ENCODE measurements at places on chromosomes 16 and 17.

- DNase-seq, result no peak
These were observed 12.7 kb downstream of the TERF2IP start for GRCh38 chr16:75660321-75660720.

GRCh38 chr16:5863071-5863606, 765.5 kb upstream of the EEF2KMT start:
- DNase-seq, result no peak

GRCh38 chr17:71667661-71668060, 453.2 kb upstream of the SOX9 start:
- DNase-seq, result no peak

DNA sequence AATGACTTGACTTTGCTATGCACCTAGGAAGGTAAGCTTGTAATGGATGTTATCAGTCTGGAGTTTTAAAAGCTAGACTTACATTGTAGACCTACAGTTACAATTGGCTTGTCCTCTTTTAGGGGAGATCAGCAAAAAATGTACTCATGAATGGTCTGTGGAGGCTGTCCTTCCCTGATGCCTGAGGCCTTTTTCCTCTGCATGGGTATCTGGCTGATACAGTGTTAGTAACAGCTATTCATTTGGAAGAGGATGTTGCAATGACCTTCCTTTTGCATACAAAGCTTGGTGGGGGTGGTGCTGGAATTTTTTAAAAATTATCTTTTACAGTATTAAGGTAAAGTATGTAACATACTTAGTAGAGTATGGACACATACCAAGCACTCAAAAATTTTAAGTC, 525.5 kb downstream of the KIF2B start:
- DNase-seq, result no peak

DNA sequence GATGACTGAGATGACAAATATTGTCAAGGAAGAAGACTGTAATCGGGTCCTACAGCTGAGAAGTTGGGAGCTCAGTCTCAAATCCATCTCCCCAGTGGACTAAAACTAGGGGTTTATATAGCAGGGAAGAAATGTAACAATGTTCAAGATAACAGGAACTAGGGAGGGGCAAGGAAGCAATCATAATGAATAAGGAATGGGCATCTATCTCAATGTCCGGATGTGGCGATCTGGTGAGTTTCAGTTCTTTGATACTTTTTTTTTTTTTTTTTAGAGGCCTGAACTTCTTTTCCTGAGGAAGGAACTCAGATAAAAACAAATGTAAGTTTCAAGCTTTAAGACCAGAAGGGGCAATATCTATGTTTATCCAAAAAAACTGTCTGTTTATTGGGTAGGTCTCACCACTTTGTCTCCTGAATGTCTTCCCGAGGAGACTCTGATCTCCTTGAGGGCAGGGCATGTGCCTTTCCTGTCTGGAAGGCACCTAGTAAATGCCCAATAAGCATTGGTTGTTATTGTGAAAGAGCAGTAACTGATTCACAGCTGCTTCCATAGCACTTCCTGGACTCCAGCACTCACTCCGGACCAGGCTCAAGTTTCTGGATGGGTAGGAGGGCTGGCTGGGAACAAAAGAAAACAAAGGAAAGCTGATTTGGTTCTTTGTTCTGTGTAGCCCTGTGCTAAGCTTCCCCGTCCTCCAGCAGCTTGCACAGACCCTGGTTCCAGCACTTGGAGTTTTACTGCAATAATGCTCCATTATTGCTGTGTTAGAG, 51.9 kb downstream of the MEOX1 start:
- no peak for DNase-seq

DNA sequence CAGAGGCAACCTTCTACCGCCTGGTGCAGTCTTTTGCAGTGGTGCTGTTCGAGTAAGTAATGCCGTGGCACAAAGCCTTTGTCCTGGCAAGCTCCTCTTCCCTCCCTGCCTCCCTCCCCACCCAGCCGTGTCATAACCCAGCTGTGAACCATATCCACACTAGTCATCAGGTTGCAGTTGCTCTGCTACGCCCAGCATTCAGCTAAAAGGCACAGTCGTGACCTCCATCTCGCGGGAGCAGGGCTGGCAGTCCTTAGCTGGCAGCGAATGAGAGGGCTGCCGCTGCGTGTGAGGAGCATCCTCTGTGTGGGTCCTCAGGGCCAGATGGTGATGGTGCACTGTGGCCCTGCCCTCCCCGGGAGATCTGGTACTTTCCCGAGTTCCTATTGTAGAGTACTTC, 39.3 kb downstream of the CIBAR2 start:
- DNase-seq, result no peak

DNA sequence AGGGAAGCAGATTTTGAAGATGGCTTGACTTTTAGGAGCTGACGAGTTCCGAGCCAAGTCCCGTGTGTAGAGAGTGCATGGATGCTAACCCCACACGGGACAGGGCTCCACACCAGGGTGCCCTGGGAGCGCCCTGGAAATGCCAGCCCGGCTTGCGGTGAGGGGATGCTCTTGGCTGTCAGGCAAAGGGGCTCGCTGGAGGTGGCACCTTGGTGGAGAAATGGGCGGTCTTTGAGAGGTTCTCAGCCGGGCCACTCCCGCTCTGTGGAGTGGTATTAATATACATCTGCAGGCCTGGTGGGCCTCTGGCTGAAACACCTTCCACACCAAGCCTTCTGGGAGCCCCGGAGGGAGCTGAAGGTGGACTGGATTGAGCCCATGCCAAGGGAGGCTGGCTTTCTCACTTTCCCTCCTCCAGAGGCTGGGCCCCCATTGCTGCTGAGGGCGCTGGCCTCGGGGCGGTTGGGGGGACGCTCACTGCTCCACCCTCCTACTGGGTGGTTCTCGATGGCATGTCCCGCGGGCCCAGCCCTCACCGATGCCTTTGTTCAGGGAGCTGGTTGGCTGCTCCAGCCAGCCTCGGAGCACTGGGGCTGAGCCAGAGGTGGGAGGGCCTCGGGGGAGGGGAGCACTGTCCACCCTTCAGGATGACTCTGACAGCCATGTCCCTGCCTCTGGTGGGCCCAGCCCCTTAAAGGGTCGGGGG, 210.3 kb downstream of the NTN1 start:
- no peak for DNase-seq

GRCh38 chr16:10791048-10791447, 27.5 kb downstream of the TVP23A start:
- no peak for DNase-seq

DNA sequence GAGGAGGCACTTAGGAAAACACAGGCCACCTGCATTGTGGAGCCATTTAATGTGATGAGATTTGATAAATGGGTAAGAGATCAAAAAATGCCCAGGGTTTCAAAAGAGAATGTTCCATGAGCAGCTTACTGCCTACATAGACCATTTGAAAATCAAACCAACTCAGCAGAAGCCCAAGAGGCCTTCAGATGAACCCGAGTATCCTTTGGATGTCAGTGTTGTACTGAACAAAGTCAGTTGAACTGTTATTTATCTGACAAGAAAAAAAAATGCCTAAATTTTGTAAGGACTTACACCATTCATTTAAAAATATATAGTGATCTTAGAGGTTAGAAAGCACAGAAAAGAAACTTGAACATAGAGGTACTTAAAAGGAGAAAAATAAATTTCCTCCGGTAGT, 381.7 kb downstream of the ZFHX3 start:
- DNase-seq, result no peak

GRCh38 chr17:44448412-44448811, 54.8 kb downstream of the GPATCH8 start:
- no peak for DNase-seq

DNA sequence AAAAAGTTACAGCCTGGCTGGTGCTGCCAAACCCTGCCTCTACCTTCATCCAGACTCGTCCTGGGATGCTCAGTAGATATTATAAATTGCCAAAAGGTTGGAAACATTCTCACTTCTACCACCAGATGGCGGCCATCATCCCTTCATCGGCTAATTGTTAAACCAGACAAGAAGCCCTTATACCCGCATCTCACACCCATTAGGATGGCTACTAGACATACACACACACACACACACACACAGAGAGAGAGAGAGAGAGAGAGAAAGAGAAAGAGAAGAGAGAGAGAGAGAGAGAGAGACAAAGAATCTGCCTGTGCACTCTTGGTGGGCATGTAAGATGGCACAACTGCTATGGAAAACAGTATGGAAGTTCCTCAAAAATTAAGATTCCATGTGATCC, 15.0 kb upstream of the SCIMP start:
- DNase-seq, result peak; percentile 45

- DNase-seq, result no peak
These were observed 80.4 kb downstream of the CACNG3 start for GRCh38 chr16:24336491-24336890.

DNA sequence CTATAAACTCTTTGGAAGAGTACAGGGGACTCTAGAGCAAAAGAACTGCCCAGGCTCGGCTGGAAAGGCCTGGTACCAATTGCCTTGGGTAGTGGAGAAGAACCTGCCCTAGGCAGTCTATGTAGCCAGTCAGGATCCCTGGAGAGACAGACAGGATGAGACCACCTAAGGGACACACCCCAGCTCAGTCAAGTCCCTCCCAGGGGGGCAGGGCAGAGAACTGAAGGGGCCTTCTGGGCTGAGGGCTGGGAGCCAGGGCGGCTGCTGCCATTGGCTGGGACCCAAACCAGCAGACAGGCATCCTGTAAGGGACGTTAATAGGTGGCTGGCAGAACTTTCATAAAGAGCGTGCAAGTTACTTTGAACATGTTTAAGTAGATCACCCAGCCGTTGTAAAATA, 12.8 kb upstream of the SLC38A8 start:
- DNase-seq, result no peak

- no peak for DNase-seq
These were observed 131.2 kb downstream of the ANKFN1 start for GRCh38 chr17:56284482-56284881.

DNA sequence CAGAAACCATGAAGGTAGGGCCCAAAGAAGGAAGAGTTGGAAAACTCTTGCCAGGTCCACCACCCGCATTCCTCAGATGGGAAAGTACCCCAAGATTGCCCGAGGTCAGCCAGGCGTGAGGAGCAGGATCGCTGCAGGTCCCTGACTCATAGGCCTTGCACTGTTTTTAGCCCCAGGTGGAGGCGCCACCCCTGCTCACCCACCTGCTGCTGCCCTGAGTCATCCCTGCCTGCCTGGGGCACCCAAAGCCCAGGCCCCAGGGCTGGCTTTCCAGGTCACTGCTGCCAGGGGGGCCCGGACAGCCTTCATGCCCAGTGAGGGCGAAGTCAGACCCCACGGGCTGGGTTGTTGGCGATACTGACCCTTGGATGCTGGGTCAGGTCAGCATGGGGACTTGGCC, 100.9 kb downstream of the AMFR start:
- DNase-seq, result no peak

DNA sequence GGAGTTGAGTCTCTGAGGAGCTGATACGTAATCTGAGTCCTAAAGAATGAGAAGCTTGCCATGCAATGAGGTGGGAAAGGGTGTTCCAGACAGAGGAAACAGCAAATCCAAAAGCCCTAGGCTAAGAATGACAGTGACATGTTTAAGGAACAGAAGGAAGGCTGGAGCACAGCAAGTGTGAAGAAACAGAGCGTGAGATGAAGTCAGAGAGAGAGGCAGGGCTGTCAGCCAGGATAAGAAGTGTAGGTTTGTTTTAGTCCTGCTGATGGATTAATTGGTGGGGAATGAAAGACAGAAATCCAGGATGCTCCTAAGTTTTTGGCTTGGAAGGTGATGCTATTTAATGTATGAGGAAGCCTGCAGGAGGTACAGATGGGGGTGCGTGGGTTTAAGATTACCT, 14.5 kb downstream of the MMP28 start:
- no peak for DNase-seq

DNA sequence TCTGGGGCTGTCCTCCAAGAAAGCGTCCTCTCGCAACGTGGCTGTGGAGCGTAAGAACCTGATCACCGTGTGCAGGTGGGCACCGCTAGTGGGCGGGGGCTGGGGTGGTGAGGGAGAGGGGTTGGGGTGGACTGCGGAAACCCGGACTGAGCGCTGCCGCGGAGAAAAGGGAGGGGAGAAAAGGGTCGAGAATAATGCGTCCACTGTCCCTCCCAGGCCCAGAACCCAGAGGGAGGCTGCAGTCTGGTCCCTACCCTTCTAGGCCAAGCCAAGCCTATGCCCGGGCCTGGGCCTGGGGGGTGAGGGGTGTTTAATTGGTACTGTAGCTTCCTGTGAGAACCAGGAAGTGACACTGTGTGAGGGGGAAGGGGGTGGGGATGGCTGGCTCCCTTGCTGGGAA, 464 bp downstream of the RUNDC3A start:
- DNase-seq, result no peak

- no peak for DNase-seq
These were observed 85.9 kb upstream of the PLCG2 start for GRCh38 chr16:81693041-81693743.

GRCh38 chr17:6334386-6334785, 100.5 kb downstream of the AIPL1 start:
- no peak for DNase-seq

- no peak for DNase-seq
These were observed 304.2 kb upstream of the TNRC6C start for GRCh38 chr17:77654296-77654695.

GRCh38 chr17:78351449-78352006, 8.3 kb downstream of the SOCS3 start:
- DNase-seq, result no peak

DNA sequence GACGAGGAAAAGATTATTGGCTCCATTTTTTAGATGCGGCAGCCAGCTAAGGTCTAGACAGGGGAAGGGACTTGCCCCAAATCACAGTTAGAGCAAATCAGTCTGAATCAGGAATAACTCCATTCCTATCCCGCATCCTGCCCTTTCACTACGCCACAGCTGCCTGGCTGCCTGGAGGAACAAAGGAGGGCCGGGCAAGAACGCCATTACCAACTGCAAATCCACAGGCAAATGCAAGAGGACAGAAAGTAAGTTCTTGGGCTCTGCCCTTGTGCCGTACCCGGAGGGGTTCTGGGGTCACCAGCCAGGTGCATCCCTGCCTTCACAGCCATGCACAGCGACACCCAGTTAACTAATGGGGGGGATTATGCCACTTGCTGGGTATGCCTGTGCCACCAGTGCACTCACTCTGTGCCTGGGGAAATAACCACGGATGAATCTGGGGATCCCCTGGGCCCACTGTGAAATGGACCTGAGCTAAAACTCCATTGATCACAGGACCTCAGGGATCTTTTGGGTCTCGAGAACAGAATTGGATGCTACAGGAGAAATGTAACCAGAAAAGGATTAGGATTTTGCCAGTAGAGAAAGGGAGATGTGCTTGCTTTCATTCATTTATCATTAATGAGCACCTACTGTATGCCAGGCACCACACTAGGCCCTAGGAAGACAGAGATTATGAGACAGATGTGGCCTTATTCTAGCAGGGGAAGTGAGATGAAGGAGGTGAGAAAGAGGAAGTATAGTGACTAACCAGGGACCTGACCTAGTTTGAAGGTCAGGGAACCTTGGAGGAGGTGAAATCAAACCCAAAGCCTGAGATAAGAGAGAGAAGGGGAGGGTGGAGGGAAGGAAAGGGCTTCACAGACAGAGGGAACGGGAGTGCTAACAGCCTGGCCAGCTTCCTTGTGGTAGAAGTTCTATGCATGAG, 17.7 kb downstream of the BCL7C start:
- DNase-seq, result no peak

- no peak for DNase-seq
These were observed 137.1 kb downstream of the GAS7 start for GRCh38 chr17:10061111-10061845.
